NCI-H2081 (cell line): ENCODE measurements at places on chromosomes 11 and 22.

DNA sequence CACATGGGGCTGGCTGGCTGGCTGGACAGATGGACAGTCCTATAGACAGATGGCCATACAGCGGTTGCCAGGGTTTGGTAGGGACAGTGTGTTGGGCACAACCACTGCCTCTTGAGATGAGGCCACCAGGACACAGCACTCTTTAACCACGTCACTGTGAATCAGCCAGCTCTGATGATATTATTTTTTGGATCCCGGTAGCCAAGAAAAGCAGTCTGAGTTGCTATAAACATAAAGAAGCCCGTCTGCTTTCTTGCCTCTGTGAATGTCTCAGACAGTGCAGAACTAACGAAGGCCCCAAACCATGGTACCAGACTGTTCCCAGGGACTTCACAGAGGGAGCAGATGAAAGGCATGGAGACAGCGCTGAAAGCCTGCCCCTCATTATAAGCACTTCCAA, 115.9 kb upstream of the CSNK2A3 start:
- DNase-seq = no peak

- DNase-seq = no peak
Observed at GRCh38 chr11:69671734-69672465, 3.3 kb downstream of the LTO1 start.

DNA sequence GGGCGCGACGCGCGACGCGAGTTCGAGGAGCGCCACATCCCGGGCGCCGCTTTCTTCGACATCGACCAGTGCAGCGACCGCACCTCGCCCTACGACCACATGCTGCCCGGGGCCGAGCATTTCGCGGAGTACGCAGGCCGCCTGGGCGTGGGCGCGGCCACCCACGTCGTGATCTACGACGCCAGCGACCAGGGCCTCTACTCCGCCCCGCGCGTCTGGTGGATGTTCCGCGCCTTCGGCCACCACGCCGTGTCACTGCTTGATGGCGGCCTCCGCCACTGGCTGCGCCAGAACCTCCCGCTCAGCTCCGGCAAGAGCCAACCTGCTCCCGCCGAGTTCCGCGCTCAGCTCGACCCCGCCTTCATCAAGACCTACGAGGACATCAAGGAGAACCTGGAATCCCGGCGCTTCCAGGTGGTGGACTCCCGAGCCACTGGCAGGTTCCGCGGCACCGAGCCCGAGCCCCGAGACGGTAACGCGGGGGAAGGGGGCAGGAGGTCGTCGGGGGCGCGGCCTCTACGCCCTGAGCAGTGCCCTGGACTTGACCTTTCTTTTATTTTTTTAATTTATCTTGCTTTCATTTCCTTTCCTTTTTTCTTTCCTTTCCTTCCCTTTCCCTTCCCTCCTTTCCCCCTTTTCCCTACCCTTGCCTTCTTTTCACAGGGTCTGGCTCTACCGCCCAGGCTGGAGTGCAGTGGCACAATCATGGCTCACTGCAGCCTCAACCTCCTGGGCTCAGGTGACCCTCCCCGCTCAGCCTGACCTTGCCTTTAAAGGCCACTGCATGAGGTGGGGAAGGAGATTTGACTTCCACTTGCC, 5.0 kb downstream of the MPST start:
- no peak for DNase-seq

- no peak for DNase-seq
Observed at GRCh38 chr22:16828876-16829275, 3.7 kb upstream of the XKR3 start.

- no peak for DNase-seq
Observed at GRCh38 chr11:1872267-1872985, 19.3 kb downstream of the PRR33 start.

- DNase-seq = peak; percentile 27
Observed at GRCh38 chr11:39374963-39375698, 2084.3 kb downstream of the LRRC4C start.

- no peak for DNase-seq
Observed at GRCh38 chr11:129455756-129456655, 80.4 kb downstream of the BARX2 start.

GRCh38 chr11:77065878-77066228, 918 bp upstream of the CAPN5 start:
- DNase-seq = no peak

- peak; percentile 72 for DNase-seq
Observed at GRCh38 chr11:88414385-88414861, 76.9 kb upstream of the CTSC start.

- DNase-seq = no peak
Observed at GRCh38 chr11:70506658-70506970, 108.3 kb downstream of the CTTN start.

GRCh38 chr11:117819096-117820040, 5.2 kb downstream of the FXYD2 start:
- DNase-seq = peak; percentile 84

- no peak for DNase-seq
Observed at GRCh38 chr22:22454997-22455396, 53.5 kb downstream of the ZNF280B start.

- DNase-seq = no peak
Observed at GRCh38 chr11:124752471-124753102, 532 bp upstream of the VSIG2 start.

DNA sequence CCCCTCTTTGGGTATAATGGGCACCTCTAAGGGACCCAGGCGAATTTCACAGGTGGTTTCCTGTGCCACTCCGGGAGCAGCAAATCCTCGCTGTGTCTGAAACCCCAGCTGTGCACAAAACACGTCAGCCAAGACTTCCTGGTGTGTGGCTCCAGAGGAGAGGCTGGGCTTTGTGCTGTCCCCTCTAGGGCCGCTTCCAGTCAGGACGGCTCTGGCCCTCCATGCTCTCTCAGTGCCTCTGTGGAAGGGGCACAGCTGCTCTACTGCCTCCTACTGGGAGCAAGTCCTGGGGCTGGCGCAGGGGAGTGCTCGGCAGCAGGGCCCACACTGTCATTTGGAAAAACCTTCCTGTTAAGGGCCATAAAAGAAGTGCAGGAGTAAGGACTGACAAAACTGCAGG, 23.7 kb upstream of the ARFGAP3 start:
- peak; percentile 30 for DNase-seq

GRCh38 chr11:74780248-74781005, 31.8 kb downstream of the RNF169 start:
- DNase-seq = no peak

GRCh38 chr11:85170184-85170583, 457.0 kb downstream of the DLG2 start:
- no peak for DNase-seq

GRCh38 chr22:17820879-17821439, 46.7 kb upstream of the BID start:
- DNase-seq = no peak

DNA sequence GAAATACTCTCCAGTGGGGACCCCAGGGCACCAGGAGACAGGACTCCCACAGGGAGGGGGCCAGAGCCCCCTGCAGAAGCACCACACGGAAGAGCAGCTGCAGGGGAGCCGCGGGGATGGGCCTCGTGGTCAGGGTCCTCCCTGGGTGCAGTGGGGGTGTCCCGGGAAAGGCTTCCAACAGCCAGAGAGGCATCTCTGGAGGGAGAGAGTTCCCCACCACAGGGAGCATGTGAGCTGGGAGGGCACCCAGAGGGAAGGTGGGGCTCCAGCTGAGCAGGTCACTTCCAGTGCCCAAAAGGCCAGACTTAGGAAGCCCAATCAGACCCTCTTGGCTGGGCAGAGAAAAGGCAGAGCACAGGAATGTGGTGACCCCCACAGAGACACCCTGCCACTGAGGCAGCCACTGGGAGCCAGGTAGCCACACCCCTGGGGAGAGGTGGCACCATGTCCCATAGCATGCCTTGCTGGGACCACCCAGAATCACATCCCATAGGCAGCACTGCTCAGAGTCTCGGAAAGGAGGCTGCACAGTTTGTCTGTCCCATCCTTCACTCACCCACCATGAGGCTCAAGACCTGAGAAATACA, 49.9 kb upstream of the LMO1 start:
- DNase-seq = no peak

DNA sequence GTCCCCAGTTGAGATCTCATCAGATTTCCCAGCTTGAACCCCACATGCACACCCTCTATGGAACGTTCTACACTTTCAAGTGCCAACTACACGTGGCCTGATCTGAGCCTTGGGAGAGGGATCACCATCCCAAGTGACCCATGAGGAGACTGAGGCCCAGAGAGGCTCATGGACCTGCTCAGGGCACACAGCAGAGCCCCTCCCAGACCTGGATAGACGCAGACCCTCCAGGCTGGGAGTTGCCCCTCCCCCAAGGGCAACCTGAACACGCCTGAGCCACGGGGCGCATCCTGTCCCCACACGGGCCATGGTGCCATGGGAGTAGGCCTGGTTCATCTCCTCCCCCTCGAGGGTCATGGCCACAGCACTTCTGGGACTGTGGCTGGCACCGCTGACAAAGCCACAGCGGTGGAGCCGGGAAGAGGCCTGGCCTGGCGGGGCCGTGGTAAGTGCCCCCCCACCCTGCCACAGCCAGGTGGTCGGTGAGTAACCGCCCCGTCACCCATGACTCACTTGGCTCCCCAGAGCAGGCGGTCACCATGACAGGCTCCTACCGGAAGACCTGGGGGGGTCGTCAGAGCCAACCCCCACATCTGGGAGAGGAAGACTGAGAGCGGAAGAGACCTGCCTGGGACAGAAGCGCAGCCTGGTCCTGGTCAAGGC, 8.1 kb downstream of the WNT7B start:
- no peak for DNase-seq

- DNase-seq = no peak
Observed at GRCh38 chr11:129225190-129225589, 33.1 kb upstream of the ARHGAP32 start.

- DNase-seq = no peak
Observed at GRCh38 chr11:33899400-33900037, 7.6 kb upstream of the LMO2 start.

DNA sequence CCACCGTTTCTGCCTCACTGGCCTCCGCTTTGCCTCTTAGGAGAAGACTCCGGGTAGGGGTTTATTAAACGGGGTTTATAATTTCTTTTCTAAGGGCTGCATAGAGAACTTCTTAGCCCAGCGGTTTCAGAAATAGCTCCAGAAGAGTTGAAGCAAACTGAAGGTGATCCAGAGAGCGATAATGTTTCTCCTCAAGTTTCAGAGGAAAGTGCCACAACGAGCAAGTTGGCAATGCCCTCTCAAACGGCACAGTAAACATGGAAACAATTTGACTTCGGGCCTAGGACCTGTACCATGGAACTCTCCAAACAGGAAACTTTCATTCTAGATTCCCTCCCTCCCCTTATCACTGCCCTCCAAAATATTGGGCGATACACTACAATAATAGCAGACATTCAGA, 1.0 kb downstream of the ADSL start:
- no peak for DNase-seq

- DNase-seq = peak; percentile 82
Observed at GRCh38 chr11:68149417-68149816, 28.2 kb upstream of the CHKA start.

- DNase-seq = no peak
Observed at GRCh38 chr11:44221992-44222391, 87.9 kb downstream of the ALX4 start.

DNA sequence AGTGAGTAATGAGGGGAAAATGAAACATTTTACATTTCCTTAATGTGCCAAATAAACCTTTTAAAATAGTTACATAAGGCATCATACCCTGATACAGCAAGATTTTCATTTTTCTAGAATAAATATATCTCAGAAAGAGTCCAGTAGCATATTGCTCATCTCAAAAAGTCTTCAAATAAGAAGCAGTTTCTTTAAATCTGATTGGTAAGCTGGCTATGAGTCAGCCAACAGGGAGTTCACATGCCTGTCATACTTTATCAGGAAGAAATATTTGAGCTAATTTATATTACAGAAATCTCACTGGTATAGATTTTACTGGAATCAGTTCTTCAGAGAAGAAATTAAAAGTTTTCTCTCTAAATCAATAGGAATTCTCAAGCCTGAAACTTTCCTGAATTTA, 258.1 kb downstream of the C11orf87 start:
- no peak for DNase-seq

- peak; percentile 35 for DNase-seq
Observed at GRCh38 chr11:61752117-61752924, at the start of gene MYRF. Gene MYRF (plus strand): TSS chr11:61752636. CDS start chr11:61752745, 109 bp downstream.

- no peak for DNase-seq
Observed at GRCh38 chr11:122645847-122646246, 9.7 kb upstream of the UBASH3B start.

DNA sequence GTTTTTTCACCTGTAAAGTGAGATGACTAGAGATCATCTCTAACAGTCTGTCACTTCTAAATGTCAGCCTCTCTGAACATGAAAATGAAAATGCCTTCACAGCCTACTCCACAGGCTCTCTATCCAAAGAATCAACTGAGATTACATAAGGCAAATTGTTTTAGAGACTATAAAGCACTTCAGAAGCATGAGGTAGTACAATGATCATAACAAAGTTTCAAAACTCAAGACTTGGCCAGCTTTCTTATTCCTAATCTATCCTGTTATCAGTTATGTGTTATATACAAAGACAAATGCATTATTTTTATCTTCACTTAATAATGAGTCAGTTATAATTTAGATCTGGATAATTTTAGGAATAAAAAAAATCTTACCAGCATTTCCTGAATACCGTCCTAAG, 20.3 kb upstream of the CEP126 start:
- no peak for DNase-seq

GRCh38 chr11:123475469-123475868, 45.4 kb downstream of the GRAMD1B start:
- DNase-seq = peak; percentile 37

GRCh38 chr11:87259736-87260135, 222.0 kb downstream of the TMEM135 start:
- DNase-seq = no peak

DNA sequence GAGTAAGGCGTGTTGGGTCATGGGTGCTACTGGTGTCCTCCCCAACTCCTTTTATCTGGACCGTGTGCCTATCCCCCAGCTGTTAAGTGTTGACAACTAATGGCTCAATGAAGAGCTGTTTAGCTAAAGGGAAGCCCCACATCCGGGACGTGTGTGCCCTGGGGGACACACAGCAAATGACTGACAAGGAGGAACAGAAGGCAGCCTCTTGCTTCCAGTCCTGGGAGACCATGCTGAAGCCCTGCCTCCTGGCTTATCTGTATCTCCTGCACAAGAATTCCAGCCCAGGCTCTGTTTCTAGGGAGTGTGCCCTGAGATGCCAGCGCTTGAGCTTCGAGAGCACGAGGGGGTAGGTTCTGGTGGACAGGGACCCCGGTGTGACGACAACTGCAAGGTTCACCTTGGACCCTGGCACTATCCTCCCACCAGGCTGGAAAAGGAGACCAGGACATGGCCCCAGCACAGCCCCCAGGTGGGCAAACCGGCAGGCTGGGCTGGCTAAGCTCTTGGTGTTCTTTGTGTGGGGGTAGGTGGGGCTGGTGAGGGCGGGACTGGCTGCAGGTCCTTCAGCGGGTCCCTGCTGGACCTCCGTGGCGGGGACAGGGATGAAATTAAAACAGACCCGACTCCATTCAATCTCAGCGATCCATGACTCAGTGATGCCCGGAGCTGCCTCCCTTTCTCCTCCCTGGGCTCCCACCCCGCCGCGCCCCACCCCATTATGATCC, 21.0 kb downstream of the ASCL2 start:
- no peak for DNase-seq

DNA sequence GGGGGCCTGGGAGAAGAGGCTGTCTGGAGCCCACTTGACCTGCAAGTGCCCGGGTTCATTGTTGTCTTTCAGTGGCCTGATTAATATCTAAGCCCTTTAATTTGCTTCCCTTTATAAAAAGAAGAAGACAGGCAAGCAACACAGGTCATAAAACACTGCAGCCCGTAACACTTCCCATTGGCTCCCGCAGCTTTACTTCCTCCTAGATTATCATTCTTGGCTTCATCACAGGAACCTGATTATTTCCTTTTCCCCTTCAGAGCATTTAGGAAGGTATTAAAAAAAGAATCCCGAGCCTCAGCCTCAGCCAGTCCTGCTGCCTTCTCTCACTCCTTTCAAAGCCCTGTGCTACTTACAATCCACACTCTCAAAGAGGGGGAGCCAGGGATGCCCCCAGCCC, 183.2 kb downstream of the GRIK4 start:
- no peak for DNase-seq
